ENCODE measurements at places on chromosomes 3 and 15. TPM values are rescaled to one million over a fixed set of nuclear protein-coding genes. Genes with fewer than 3 reads are reported as not detected.

CD96 gene
- total RNA-seq = not detected

RNF123 gene
- 14.9 TPM for total RNA-seq

FBXO40 gene
- not detected for total RNA-seq

PFN2 gene
- total RNA-seq = 185 TPM

C3orf22 gene
- total RNA-seq = not detected

GOLGA8O gene
- total RNA-seq = 0.13 TPM

CYP1A1 gene
- 1.9 TPM for total RNA-seq

SLC24A5 gene
- total RNA-seq = not detected
